DMS79 (cell line): ENCODE measurements at places on chromosomes 3 and 15.

GRCh38 chr3:37291275-37291700, 116.9 kb upstream of the LRRFIP2 start:
- no peak for DNase-seq

DNA sequence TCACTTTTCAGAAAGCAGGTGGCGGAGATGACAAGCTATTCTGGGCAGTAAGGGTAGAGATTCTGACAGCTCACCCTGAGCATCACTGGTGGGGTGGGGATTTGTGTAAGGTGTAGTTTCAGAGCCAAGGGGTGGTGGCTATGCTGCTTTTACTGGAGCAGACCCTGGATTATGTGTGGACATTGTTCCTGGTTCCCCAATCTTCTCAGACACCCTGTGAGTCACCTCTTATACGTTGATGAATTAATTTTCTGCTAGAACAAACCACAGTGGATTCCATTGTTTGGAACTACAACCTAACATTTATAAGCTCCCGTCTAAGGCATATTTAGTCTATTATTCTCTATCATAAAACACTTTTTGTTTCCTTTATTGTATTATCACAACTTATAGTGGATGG, 169.5 kb upstream of the COL8A1 start:
- no peak for DNase-seq

DNA sequence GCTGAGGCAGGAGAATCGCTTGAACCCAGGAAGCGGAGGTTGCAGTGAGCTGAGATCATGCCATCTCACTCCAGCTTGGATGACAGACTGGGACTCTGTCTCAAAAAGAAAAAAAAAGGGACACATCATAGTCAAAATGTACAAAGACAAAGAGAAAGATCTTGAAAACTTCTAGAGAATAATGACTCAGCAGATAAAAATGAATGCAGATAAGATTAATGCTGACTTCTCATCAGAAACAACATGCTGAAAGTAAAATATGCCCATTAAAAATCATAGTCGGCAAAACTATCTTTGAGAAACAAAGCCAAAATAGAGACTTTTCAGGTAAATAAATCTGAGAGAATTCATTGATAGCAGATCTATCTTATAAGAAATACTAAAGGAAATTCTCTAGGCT, 271.1 kb upstream of the GPR149 start:
- no peak for DNase-seq

GRCh38 chr3:94076055-94076454, 13.2 kb downstream of the NSUN3 start:
- DNase-seq = no peak

DNA sequence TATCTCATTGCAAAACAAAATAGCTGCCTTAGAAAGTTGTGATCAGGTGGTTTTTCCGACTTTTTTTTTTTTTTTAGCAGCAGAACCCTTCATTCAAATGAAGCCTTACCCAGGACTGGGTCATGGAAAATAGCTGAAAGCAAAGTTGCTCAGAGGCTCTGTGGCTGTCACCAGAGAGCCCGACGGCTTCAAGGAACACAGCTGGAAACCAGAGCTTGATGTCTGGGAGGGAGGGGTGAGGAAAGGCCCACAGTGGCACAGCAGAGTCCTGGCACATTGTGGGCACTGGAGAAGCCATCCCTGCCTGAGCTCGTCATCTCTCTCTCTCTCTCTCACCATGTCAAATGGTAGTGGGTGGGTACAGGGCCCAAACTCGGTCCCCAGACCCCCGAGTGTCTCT, 77.5 kb downstream of the RPN1 start:
- no peak for DNase-seq

- peak; percentile 31 for DNase-seq
Observed at GRCh38 chr15:58053315-58054153, 12.0 kb downstream of the ALDH1A2 start.

DNA sequence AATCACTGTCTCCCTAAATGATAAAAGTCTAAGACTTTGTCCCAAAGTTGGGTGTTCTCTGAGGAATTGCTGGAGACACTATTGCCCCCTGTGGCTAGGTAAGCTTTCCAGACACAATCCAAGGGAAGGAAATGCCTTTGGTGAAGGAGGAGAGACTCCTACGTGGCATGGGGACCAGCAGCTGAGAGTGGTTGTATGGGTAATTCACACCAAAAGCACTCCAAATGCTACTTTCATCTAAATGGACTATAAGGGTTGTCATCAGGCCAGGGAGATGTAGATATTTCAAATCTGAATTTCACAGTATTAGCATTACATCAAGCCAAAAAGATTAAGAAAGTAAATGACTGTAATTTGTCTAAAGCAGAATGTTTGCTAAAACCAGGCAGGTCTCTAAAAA, 400.8 kb upstream of the THBS1 start:
- DNase-seq = no peak

GRCh38 chr3:152458376-152459117, 189.8 kb downstream of the MBNL1 start:
- no peak for DNase-seq

- DNase-seq = no peak
Observed at GRCh38 chr3:27639271-27639670, 82.9 kb downstream of the EOMES start.

DNA sequence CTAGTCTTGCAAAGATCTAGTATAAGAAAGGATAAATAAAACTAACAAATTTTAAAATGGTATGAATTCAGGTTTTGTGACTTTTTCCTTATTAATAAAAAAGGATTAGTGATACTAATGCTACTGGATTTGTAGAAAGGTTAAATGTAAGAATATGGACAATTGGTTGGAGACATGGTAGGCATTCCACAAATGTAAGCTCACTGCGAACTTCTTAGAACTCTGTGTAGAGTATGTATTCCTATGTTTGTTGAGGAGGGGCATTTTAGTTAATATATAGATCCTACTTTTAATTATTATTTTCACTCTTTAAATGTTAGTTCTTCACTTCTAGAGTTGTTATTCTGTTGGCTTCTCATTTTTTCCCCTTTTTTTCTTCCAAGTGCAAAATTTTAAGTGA, 414.3 kb downstream of the RBMS3 start:
- no peak for DNase-seq

DNA sequence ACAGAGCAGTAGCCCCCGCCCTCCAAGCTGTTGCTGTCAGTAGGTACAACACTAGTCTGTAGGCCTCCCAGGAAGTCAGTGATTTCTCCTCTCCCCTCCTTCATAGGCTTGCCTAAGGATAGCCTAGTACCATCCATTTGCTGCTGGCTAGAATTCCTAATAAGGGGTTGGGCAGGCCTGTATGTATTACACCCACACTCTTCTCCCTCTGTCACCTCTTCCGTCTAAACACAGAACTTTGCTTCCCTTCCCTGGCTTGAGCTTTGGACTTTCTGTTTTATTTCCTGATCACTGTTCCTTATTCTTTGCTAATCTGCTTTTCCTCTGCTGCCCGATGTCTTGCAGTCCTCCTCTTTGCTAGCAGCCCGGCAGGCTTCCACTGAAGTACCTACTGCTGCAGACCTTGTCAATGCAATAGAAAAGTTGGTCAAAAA, 93.4 kb upstream of the UMPS start:
- no peak for DNase-seq

DNA sequence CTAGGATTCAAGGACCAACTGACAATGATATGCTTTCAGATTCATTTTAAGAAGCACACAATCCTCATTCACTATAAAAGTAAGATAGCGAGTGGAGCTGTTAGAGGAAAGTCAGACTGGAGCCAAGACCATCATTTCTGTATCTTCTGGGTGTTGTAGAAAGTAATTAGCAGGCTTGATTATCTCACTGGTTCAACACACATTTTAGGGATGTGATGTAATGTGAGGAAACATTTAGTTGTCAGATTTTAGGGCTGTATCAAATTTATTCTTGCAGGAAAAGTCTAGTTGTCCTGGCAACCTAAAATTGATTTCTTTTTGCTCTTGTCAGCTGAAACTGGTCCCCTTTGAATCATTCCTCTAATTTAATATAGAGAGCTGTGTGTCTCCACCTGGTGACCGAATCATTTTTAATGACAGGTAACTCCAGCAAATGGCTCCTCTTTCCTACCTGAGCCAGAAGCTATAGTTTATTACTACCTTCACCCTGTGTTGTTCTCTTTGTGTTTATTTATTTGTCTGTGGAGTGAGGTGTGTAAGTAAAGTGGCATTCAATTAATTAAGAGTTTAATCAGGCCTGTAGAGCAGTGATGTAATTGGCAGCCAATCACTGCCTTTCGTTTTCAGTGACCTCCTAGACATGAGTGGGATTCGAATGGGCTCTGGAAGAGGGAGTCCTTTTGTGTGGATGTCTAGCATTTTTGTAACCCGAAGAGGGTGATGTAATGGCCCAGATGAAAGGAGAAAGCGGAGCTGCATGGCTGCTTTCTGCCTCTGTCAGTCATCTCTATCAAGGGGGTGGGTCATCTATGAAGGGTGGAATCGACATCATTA, 125.8 kb downstream of the LPP start:
- peak; percentile 48 for DNase-seq

DNA sequence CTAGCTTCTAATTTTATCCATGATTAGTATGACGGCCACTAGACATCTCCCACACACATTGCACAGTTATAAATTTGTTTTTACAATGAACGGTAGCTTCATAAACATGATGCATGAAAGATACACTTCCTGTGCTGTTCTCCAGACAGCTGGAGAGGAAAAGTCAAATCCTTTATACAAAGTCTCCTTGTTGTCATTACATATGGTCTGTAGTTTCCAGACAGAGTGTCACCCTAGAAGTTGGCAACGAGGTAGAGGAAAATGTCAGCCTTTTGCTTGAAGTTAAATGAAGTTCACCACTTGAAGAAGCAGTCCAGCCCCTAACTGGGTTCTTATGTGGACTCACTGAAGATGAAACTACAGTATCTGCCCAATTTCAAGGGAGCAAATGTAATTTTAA, 253.0 kb upstream of the P2RY1 start:
- no peak for DNase-seq

- no peak for DNase-seq
Observed at GRCh38 chr3:30657914-30658313, 51.5 kb downstream of the TGFBR2 start.

DNA sequence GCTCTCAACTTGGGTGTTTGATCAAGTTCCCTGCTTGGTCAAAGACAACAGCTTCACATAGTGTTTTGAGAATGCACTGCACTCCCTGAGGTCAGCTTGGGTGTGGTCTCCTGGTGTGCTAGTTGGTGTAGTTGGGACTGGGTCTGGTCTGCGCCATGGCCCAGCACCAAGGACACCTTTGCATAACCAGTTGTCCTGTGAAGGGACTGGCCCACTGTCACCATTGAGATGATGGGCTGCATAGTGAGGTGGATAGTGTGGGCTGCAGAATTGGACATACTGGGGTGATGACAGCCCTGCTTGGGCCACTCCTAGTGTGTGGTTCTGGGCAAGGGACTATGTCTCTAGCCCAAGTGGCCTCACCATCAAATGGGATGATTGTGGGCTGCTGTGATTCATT, 9.5 kb downstream of the RPSA start:
- DNase-seq = no peak

DNA sequence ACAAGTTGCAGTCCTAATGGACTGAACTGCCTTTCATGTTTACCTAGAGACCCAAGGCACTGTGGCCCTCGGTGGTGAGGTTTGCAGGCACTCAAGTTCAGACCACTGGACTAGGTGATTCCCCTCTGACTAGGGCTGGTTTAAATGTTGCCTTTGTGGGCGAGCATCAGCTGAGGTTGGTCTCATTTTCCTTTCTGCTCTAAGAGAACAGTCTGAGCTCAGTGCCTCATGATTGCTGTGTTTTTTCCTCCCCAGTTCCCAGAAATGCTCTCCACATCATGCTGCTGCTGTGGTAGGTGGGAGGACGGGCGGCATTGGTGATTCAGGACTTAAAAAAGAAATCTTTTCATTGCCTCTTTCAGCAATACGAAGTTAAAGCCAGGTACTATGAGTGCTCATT, 237.2 kb downstream of the MBNL1 start:
- no peak for DNase-seq

DNA sequence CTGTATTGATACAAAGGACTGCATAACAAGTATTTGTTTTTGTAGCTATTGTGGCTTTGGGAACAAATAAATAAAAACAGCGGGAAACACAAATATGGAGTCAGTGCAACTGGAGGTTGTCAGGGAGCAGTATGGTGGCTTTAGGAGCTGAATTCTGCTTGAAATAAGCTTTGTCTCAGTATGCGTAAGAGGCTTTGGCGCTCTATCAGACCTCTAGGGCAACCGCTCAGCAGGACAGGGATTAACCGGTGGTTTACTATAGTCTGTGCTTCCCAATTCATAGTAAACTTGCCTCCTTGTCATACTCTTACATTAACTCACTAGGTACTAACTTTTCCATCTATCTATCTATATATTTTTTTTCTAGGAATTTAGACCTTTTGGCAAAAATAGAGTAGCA, 104.6 kb downstream of the ZIC1 start:
- no peak for DNase-seq
